NCI-H345 (cell line): ENCODE measurements at places on chromosomes 5 and 9.

DNA sequence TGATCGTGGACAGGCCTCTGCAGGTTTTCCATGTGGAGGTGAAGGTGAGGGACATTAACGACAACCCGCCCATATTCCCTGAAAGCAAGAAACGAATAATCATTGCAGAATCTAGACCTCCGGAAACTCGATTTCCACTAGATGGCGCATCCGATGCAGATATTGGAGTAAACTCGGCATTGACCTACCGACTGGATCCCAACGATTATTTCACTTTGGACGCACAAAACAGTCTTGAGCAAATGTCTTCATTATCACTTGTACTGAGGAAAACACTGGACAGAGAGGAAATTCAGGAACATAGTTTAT, 621 bp downstream of the PCDHA13 start:
- no peak for DNase-seq

- DNase-seq: no peak
Observed at GRCh38 chr5:177327539-177328522, 16.1 kb upstream of the MXD3 start.

DNA sequence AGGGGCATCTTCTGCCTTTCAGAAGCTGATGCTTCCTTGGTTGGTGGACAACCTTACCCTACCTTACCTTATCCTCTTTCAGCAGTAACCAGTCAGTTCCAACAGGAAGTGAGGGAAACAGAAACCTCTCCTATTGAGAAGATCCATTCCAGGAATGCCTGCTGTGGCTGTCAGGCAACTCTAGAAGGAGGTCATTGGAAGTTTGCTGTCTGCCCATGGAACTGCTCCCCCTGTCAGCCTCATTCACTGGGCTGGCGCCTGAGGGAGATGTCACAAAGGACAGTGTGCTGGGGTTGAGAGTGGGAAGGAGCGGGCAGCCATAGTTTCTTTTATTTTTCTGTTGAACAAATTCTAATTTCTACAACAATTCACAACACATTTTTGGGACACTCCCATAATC, 54.7 kb downstream of the IRX1 start:
- no peak for DNase-seq

DNA sequence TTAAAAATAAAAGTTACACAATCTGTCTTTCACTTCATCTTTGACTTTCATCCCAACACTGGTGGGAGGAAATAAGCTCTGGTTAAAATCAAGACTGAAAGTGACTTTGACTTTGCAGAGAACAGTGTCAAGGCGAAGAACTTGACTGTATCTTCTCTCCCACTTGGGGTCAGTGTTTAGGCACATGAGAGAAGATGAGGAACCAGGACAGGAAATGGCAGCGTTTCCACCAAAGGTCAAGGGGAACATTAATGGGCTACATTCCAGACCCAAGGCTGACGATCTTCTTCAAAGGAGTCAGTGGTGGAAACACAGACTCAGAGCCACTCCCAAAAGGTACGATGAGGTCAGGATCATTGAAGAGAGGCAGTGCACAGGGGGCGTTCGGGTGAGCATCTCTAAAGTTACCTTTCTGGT, 409.5 kb downstream of the ARHGEF28 start:
- DNase-seq: no peak

- DNase-seq: no peak
Observed at GRCh38 chr9:113990570-113990907, 87.6 kb downstream of the AMBP start.

- DNase-seq: no peak
Observed at GRCh38 chr5:151125421-151125820, 32.2 kb downstream of the ANXA6 start.

- DNase-seq: no peak
Observed at GRCh38 chr9:135903786-135904520, 3.4 kb downstream of the CAMSAP1 start.

DNA sequence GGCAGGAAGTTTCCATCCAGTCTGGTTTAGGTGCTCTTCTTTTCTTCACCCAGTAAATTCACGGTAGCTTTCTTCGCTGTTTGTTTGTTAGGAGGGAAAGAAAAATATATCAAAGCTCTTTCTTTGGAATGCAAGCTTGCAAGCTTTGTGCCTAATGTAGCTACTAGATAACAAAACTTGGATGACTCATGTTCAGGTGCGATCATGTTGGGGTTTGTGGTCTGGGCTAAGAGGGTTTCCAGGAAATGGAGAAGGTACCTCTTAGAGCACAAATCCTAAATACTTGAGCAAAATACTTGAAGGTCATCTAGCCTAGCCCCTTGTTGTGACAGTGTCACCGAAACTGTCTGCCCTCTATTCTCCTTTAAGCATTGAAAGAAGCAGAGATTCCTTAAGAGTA, 17.7 kb downstream of the SRP19 start:
- no peak for DNase-seq

DNA sequence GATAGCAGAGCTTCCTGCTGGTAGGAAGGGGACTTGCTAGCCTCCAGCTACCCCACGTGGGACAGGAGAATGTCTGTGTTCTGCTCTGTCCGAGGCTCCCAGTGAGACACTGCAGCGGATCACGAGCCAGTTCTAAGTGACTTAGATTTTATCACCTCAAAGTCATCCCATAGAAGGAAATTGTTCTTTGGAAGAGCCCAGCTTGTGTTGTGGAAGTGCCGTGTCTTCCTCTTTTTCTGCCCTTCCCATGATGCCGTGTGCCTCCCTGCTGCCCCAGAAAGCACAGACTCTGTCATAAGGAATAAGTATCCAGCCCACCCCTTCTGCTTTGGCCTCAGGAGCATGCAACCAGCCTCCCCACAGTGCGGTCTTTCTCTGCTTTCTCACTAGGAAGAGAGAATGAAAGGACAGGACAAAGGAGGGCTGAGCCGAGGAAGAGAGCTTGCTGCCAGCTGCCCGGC, 35.6 kb downstream of the RUFY1 start:
- no peak for DNase-seq

- no peak for DNase-seq
Observed at GRCh38 chr5:73412597-73412988, 36.0 kb downstream of the FOXD1 start.

- DNase-seq: no peak
Observed at GRCh38 chr5:31770132-31770720, 131.3 kb downstream of the PDZD2 start.

DNA sequence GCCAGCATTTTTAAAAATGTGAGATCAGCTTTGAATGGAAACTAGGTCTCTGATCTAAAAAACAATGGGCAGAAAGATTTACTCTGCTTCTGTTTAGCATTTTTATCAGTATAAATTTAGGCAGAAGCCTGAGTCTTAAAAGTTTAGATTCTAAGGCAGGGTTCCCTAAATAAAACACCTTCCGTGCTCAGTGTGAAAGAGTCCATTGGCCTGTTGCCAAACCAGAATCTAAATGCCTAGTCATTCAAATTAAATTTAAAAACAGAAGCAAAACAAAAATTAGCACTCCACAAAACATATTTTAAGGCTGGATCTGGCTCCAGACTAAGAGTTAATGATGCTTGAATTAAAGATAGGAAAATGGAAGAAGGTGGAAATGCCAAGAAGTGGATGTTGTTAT, 4.5 kb downstream of the TYRP1 start:
- DNase-seq: peak; percentile 5

DNA sequence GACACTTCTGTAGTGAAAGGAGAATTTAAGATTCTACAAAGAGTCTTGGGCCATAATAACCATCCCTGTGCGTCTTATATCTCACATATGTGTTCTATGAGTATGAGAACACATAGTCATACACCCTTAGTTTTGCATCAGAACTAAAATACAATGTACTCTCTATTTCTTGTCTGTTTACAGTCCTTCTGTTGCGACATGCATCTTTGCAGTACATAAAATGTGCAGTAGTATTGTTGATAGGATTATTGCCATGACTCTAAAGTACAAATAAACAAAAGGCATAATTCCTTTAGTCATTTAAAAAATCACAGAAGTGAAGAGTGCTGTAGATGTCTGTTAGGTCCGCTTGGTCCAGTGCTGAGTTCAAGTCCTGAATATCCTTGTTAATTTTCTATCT, 201.9 kb downstream of the NR3C1 start:
- DNase-seq: no peak

DNA sequence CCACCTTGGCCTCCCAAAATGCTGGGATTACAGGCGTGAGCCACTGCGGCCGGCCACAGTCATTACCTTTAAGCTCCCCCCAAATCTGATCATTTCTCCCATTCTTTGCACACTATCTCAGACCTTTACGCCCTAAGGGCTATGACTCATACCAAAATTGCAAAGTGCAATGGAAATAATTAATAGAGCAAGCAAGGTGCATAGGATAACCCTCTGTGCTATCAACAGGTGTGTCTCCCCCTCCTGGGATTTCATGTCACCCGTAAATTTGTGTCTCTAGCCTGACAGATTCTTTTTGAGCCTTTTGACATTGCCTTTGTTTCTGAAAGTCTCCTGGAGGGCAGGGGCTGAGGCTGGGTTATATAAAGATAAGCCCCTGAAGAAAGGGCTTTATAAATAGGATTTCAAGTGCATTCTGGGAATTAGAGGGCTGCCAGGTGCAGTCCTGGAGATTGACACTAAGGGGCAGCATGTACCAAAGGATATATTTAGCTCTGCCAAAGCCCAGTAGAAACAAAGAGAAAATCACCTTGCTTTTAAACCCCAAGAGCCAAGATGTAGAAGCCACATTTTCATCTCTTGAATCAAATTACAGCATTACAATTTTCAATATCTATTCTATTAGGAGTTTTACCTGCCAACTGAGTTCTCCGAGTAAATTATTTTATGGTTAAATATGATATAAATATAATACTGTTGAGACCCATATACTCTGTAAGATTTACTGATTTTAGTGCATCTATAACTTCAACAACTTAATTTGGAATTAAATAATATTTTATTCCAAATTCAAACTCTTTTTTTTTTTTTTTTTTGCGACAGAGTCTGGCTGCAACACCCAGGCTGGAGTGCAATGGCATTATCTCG, 18.2 kb downstream of the S100Z start:
- peak; percentile 74 for DNase-seq

- DNase-seq: no peak
Observed at GRCh38 chr5:178507151-178507932, 82.9 kb downstream of the COL23A1 start.

GRCh38 chr9:127572961-127573721, 38.9 kb upstream of the STXBP1 start:
- peak; percentile 29 for DNase-seq

GRCh38 chr5:59423021-59423420, 470.5 kb downstream of the PDE4D start:
- peak; percentile 20 for DNase-seq

- DNase-seq: no peak
Observed at GRCh38 chr5:157993986-157994691, 135.2 kb upstream of the CLINT1 start.

GRCh38 chr9:116954731-116955130, 267.6 kb downstream of the TRIM32 start:
- no peak for DNase-seq

DNA sequence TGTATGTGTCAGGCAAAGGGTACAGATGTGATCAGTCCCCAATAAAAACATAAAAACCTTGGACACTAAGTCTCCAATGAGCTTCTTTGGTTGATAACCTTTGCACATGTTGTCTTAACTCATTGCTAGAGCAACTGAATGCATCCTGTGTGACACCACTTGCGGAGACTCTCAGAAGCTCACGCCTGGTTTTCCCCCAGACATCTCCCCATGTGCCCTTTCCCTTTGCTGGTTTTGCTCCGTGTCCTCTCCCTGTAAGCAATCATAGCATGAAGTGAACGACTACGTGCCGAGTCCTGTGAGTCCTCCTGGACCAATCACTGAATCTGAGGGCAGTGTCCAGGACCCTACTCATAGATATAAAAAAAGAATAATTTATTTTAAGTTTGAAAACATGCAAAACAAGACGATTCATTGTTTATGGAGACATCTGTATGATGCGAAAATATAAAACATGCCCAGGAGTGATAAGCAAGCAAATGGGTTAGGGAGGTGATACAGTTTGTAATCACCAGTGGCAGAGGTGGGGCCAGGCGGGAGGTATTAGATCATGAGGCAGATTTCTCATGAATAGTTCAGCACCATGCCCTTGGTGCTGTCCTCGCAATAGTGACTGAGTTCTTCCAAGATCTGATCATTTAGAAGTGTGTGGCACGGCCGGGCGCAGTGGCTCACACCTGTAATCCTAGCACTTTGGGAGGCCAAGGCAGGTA, 115.5 kb downstream of the MED10 start:
- no peak for DNase-seq

- DNase-seq: no peak
Observed at GRCh38 chr5:134837530-134838181, 8.1 kb upstream of the C5orf24 start.

DNA sequence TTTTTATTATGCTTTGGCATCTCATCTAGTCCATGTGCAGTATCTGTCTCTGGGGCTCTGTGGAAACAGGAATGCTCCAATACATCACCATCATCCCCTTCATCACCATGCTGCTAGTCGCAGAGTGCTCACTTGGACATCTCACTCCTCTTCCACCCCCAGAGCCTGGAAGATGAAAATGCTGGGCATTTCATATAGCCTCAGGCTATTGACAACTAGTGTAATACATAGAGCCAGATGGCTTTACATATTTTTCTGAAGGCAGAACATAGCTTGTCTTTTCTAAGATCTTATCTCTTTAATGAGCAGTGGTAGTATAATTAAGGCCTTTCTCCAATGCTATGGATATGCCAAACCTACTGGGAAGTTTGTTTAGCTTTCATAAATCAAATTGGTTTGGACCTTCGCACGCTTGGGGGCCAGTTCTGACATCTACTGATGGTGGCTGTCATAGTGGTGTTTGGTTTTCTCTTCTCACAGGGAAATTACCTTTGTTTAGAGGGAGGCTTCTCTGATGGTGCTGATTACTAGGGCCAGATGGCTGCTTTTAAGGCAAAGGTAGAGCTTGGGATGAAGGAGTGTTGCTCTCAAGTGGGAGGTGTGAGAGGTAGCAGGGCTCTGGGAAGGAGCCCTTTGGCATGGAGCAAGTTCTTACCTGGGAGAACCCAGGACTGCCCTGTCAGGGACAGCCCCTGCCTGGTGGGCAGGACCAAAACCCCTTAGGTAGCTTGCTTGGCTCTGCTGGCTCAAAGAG, 63.1 kb upstream of the CXCL14 start:
- DNase-seq: no peak

DNA sequence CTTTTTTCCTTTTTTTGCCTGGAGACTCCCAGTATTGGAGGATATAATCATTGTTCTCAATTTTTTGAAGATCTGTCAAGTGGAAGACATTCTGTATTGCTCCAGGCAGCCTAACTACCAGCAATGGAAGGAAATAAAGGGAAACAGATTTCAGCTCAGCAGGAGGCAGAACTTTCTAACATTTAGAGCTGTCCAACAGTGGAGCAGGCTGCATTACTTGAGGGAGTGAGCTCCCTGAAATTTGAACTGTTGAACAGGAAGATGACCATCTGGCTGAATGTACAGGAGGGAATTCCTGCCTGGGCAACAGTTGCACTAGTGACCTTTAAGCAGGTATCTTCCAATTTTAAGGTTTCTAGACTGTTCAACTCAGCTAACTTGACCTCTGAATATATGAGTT, 1.1 kb upstream of the GAPVD1 start:
- DNase-seq: no peak

DNA sequence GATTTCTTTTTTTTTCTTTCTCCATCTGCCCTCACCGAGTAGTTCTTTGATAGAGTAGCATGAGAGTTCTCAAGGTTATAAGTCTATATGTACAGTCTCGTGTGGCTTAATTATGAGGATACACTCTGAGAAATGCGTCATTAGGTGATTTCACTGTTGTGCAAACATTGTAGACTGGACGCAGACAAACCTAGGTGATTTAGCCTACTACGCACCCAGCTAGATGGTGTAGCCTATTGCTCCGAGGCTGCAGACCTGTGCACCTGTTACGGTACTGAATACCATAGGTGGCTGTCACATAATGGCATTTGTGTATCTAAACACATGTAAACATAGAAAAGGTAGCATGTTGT, 26.9 kb upstream of the CORO2A start:
- DNase-seq: no peak
